ENCODE measurements at places on chromosomes 1 and 21.

DNA sequence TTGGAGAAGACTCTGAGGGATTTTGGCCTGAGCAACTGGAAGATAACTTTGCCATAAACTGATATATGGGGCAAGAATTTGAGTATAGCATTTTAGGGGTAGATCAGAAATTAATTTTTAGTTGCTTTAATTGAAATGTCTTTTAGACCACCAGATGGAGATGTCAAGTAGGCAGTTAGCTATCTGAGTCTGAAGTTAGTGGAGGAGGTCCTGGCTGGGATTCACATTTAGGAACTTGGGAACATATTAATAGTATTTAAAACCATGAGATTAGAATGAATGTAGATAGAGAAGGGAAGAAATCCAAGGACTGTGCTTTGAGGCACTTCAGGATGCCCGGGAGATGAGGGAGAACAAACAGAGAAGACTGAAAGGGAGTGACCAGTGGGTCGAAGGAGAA, 32.6 kb downstream of the SLC44A3 start:
- no peak for DNase-seq

GRCh38 chr1:201509601-201510374, 2.9 kb upstream of the CSRP1 start:
- DNase-seq: no peak

GRCh38 chr1:177255411-177255810, 84.7 kb downstream of the BRINP2 start:
- no peak for DNase-seq

DNA sequence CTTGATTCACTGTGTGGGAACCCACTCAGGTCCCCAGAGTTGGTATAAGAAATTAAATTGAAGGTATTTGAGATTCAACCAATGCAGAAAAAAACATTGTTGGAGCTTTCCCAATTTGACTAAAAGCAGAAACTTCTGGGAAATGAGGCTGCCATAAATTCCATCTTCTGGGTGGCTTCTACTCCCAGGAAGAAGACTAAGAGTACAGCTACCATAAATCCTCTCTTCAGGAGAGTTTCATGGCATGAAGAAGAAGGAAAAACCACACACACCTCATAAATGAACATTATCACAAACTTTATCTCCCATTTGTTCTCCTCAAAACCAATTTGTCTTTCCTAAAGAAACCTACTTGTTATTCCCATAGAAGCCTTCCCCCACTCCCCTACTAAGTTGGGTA, 283.9 kb downstream of the DPYD start:
- DNase-seq: no peak

- no peak for DNase-seq
Measured at GRCh38 chr1:164753521-164754077, 194.6 kb downstream of the PBX1 start.

DNA sequence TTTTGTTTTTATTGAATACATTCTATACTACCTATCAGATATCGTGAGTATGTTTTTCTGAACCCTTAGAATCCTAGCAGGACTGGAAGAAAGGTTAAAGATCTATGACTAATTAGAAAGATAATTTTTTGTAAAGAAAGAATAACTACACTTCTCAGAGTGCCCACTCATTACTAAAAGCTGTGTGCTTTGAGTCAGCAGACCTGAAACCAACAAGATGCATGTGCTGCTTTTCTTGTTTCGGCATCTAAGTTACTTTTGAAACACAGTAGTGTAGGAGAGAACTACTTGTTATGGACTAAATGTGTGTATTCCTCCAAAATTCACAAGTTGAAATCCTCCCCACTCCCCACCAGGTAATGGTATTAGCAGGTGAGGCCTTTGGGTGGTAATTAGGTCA, 127.8 kb upstream of the ESRRG start:
- DNase-seq: no peak

GRCh38 chr1:179141592-179142251, 59.9 kb downstream of the TOR3A start:
- no peak for DNase-seq

GRCh38 chr1:98110674-98111073, 189.8 kb upstream of the DPYD start:
- no peak for DNase-seq

DNA sequence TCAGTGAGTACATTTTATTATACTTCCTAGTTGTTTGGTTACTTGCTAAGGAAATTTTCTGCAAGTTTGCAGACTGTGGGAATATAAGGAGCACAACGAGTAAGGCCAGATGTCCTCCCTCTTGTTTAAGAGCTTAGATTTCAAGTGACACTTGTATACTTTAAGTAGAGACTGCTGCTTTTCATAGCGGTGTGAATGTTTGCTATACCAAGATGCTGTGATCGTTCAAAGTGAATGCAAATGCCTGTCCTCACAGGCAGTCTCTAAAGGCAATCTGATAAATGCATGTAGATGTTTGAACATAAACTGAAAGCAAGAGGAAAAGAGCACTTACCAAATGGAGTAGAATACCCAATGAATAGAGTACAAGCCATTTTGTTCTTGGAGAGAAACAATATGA, 226.4 kb downstream of the NRIP1 start:
- DNase-seq: no peak

DNA sequence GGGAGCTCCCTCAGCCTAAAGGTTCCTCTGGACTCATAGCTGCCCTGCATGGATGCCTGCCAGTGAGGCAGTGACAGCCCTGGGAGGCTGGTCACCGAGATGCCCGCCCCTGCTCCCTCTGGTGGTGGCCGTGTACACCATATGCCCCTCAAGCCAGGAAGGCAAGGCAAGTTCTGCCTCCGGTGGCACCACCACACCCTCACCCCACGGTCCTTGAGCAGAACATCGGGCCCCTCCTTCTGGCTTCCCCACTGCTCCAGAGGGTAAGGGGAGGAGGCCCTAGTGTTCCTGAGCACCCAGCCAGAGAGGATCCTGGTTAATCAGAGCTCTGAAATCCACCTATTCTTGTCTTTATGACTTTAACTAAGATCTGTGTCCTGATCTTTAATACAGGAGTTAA, 1.5 kb upstream of the S100A14 start:
- peak; percentile 70 for DNase-seq

DNA sequence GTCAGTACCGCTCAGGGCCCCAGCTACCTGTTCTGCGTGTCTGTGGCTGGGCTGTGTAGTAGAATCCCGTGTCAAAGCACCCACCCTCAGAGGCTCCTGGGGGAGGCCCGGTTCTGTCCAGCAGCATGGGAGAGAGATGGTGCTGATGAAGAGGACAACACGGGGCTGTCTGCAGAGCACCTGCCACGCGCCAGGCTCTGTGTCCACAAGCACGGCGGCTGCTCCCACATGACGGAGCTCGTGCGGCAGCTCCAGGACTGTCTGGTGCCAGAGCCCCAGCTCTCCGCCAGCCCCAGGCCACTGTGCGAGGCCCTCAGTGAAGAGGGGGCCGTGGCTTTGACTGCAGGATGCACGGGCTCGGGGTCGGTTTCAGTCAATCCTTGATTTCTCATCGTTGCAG, 42.0 kb upstream of the TSPEAR start:
- no peak for DNase-seq

GRCh38 chr1:54497338-54497737, 50.7 kb upstream of the ACOT11 start:
- no peak for DNase-seq

- no peak for DNase-seq
Measured at GRCh38 chr1:2476061-2476999, at the start of gene PLCH2. PLCH2 (plus strand) TSS chr1:2476289; CDS start chr1:2476589, 300 bp downstream.

DNA sequence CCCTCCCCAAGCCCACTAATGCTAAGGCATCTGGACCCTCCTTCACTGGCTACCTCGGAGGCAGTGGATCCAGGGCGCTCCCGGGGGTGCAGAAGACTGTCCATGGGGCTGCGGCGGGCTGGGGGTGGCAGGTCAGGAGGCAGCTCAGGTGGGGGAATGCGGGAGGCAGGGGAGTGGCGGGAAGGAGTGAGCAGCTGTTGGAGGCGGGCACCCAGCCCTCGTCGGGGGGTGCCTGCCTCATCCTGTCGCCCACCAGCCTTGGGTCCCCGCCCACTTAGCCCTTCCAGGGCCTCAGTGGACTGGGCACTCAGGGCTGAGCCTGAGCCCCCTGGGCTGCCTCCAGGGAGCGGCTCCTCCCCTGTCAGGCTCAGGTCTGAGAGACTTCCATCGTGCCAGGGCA, 10.7 kb upstream of the GATAD2B start:
- no peak for DNase-seq

- no peak for DNase-seq
Measured at GRCh38 chr1:109882288-109883245, 28.1 kb upstream of the CSF1 start.

GRCh38 chr1:159829822-159830465, 3.3 kb downstream of the SLAMF8 start:
- no peak for DNase-seq

- no peak for DNase-seq
Measured at GRCh38 chr1:90274376-90274775, 279.5 kb downstream of the ZNF326 start.

DNA sequence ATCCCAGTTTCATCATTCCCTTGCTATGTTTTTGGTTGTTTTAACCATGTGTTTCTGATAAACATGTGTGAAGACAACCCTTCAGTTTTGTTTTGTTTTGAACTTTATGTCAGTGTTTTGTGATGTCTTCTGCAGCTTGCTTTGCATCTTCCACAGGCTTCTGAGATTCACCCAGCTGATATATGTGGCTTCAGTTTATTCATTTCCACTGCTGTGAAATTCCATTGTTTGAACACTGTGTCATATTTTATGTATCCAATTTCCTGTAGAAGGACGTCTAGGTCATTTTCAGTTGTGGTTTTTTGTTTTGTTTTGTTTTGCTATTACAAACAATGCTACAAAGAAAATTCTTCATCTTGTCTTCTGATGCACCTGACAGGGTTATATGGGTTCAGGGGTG, 27.2 kb upstream of the SLC26A9 start:
- DNase-seq: no peak

GRCh38 chr1:17465228-17465627, 25.8 kb upstream of the RCC2 start:
- no peak for DNase-seq

GRCh38 chr1:202723708-202724107, 13.5 kb upstream of the SYT2 start:
- no peak for DNase-seq

GRCh38 chr1:226157761-226158316, 28.7 kb downstream of the ACBD3 start:
- DNase-seq: no peak

GRCh38 chr1:74847715-74848114, 114.8 kb downstream of the TYW3 start:
- DNase-seq: no peak

DNA sequence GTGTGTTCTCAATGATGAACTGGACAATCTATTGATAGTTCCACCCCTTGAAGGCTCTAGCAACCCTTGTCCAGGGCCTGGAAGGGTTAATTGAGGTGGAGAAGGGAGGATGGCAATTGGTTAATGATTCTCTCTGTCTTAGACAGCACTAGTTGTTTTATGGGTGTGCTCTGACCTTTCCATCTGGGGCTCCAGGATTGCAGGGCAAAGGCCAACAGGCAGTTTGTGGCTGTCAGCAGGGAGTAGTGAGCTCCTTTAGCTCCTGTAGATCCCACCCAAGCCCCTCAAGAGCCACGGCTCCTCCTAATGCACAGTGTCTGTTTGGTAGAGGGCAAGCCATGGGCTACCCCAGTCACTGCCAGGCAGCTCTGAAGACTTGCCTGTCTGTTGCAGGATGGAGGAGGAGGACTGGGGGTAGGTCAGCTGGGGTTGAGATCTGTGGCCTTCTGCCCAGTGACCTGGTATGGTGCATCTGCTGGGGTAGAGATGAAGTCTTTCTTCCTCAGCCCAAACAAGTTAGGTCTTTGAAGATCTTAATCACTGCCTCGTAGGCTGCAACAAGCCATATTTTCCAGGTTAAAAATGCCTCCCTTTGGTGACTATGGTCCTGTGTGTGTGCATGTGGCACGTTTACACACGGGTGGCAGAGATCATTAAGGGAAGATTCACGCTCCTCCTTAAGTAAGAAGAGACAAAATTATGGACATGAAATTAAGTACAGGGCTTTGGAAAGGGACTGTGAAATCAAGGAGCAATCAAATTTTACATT, 7.7 kb downstream of the MROH7 start:
- DNase-seq: no peak

GRCh38 chr1:7108251-7108650, 323.0 kb downstream of the CAMTA1 start:
- DNase-seq: no peak

- no peak for DNase-seq
Measured at GRCh38 chr1:20511518-20512428, 3.8 kb upstream of the MUL1 start.

DNA sequence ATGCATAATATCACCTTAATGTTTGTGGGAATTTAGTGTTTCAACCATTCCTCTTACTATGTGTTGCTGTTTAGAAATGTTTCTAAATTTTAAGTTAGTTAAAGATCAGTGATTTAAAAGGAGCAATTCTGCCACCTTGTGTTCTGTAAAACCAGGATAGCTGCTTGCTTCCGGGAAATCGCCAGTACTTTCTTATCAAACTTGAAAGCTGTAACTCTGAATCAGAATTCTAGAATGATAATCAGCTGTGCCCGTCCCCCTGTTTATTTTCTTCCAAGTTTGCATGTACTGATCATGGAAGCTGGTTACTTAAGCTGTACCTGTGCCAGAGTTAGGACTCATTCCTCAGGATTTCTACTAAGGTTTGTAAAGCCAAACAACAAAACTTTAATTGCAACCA, 656.4 kb downstream of the LTN1 start:
- no peak for DNase-seq

DNA sequence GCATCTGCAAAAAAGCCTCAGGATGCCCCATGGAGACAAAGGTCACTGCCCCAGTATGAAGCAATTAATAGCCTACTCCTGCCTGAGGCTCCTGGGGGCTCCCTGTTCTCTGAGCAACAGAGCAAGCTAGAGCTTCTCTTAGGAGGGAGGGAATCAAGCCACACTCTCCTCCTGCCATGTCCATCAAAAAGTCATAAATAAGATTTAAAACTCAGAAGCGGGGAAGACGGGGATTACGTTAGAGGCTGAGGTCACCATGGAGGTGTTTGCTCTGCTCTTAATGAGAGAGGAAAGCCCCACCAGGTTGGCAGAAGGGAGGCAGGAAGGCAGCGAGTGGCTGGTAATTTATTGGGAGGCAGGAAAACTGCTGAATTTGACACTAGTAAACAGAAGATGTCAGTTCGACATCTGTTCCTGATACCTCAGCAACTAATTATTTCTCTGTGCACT, 98.4 kb upstream of the TNR start:
- no peak for DNase-seq

GRCh38 chr1:20081353-20081810, 11.4 kb downstream of the PLA2G5 start:
- DNase-seq: no peak

GRCh38 chr1:23475134-23475628, 8.8 kb downstream of the ASAP3 start:
- no peak for DNase-seq

DNA sequence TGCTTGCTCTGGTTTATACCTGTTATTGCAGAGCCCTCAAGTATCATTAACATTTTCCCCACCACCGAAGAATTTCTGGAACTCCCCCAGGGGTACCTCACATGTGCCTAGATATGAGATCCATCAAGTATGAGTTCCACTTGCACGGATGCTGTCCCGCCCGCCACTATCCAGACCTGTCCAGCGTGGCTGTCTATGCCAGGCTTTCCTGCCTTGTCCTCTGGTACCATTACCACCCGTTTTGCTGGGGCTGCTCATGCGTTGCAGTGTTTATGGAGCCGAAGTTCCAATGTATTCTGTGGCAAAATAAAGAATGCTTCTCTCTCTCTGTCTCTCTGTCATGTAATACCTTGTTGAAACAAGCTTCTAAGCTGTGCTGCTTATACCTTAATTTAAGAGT, 543.5 kb upstream of the PTBP2 start:
- DNase-seq: no peak

Data from activated CD4-positive, alpha-beta T cell treated with anti-CD3 and anti-CD28 coated beads for 24 hours (primary cell).